ENCODE measurements at places on chromosomes 11 and 22.

DNA sequence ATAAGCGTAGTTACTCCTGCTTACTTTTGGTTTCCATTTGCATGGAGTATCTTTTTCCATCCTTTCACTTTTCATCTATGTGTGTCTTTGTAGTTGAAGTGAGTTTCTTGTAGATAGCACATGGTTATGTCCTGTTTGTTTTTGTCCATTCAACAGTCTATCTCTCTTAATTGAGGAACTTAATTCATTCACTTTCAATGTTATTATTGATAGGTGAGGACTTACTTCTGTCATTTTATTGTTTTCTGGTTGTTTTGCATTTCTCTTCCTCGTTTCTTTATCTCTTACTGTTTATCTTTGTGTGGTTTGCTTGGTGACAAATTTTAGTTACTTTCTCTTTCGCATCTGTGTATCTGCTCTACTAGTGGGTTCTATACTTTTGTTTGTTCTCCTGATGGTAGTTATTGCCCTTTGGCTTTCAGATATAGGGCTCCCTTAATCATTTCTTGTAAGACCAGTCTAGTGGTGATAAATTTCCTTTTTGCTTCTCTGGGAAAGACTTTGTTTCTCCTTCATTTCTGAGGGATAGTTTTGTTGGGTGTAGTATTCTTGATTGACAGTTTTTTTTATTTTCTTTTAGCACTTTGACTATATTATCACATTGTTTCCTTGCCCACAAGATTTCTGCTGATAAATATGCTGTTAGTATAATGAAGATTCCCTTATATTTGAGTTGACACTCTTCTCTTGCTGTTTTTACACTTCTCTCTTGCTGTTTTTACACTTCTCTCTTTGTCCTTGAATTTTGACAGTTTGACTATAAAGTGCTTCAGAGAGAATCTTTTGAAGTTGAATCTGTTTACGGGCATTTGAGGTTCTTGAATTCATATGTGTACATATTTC lies 9.0 kb upstream of the RAG1 start:
- no peak for DNase-seq

- DNase-seq = no peak
Observed at GRCh38 chr11:99176430-99176829, 155.7 kb downstream of the CNTN5 start.

DNA sequence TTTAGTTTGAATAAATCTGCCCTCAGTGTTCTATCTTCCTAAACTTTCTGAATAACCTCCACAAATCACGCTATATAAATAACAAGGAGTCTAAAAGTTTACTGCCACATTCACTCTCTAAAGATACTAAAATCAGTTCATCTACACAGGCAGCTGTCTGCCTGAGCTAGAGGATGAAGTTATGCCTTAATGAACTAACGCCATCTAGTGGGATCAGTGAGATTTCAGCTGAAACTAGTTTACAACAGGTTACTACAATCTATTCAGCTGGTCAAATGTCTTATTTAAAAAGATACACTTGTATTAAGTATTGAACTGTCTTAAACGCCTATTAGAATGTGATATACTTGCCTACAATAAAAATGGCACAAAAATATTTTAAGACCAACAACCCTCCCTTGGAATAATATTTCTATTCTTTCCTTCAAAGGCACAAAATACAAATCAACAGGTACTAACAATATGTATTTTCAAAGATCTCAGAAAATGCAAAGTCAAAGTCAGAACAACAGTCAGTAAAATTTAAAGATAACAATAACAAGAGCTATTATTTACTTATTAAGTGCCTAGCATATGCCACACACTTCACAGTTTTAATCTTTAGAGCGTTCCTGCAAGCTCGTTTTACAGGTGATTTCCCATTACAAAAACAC lies 84.1 kb downstream of the LARGE2 start:
- no peak for DNase-seq

- DNase-seq = no peak
Observed at GRCh38 chr11:31809857-31810778, 1.0 kb downstream of the PAX6 start.

DNA sequence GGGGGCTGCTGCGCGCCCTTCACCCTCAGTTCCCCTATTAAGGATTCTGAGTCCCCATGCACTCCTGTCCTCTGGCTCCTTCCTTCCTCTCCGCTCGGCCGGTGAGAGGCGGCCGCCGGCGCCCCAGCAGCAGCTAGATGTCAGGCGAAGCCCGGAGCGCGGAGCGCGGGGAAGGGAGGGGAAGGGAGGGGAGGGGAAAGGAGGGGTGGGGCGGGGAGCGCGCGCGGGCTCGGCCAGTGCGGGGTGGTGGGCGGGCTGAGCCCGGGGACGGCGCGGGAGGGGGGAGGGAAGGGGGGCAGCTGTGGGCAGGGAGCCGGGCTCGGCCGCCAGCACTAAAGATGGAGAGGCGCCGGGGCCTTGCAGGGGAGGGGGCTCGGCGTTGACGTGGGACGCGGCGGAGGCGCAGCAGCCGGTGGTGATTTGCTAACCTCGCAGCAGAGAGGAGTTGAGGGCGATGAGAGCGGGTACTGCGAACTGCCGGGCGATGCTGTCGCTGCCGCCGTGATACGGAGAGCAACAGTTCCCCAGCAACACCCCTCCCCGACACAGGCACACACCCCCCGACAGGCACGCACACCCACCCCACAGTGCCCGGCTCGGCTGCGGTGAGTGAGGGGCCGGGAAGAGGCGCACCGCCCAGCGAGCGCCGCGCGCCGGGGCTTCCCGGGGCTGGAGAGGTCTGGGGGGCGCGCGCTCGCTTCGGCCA lies at the start of gene ZBTB16:
ZBTB16 (plus strand) TSS at position 434 of the 706 bp plus-strand sequence. CDS start 3,590 bp downstream, outside the sequence.
- peak; percentile 93 for DNase-seq

DNA sequence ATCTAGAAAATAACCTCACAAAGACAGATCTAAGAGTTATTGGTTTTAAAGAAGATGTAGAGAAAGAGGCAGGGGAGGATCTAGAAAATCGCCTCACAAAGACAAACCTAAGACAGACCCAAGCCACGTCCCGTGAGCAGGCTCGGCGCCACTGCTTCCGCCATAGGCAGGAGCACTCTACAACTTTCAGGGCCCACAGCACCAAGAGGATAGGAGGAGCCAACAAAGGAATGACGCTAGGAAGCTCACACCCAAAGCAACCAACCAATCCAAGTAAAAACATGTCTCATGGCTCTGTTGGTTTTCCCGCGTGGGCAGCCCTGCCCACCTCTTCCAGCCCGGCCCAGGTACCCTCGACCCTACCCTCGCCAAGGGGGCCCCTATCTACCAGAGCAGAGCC lies 4167.4 kb upstream of the OR11H1 start:
- DNase-seq = no peak

- DNase-seq = no peak
Observed at GRCh38 chr11:111733611-111734088, 32.5 kb downstream of the PPP2R1B start.

GRCh38 chr22:44583061-44583760 lies 85.2 kb upstream of the RTL6 start:
- peak; percentile 66 for DNase-seq

- DNase-seq = peak; percentile 46
Observed at GRCh38 chr11:69832561-69833413, 13.6 kb upstream of the FGF3 start.

DNA sequence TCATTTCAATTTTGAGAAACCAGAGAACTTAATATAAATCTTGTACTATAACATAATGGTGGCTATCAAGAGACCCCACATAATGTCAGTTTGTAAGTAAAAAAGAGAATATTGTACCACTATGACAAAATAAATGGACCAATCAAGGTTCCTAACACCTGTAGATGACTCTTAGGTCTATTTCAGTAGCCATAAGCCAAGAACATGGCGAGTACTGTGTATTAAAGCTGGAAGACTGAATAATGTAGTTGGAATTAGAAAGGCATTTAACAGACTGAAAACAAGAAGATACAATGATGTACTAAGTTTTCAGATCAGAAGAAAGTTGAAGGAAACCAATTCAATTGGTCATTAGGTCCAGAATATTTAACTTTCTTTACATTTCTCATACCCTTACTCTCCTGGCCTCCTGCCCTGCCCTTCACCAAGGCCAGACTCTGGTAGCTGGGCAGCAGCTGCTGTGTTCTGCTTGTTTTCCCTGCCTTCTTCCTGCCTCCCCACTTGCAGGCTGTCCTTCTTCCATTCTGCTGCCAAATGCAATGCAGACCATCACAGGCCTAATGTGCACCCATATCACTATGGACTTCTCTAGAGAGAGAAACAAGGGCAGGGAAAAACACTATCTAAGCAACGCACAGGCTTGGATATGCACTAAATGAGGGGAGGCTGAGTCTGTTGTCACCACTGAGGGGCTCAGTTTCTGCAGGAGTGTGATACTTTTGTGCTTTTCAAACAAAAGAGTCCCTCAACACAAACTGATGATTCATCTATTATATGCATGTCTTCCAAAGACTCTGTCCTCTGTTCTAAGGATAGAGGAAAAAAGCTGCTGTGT lies 60.1 kb downstream of the RAB30 start:
- DNase-seq = no peak

GRCh38 chr22:34804604-34805003 lies 261.4 kb upstream of the ISX start:
- DNase-seq = no peak

GRCh38 chr11:75356613-75357012 lies 5.2 kb upstream of the ARRB1 start:
- DNase-seq = no peak

GRCh38 chr22:48257685-48258055 lies 1495.2 kb downstream of the TBC1D22A start:
- DNase-seq = peak; percentile 20

DNA sequence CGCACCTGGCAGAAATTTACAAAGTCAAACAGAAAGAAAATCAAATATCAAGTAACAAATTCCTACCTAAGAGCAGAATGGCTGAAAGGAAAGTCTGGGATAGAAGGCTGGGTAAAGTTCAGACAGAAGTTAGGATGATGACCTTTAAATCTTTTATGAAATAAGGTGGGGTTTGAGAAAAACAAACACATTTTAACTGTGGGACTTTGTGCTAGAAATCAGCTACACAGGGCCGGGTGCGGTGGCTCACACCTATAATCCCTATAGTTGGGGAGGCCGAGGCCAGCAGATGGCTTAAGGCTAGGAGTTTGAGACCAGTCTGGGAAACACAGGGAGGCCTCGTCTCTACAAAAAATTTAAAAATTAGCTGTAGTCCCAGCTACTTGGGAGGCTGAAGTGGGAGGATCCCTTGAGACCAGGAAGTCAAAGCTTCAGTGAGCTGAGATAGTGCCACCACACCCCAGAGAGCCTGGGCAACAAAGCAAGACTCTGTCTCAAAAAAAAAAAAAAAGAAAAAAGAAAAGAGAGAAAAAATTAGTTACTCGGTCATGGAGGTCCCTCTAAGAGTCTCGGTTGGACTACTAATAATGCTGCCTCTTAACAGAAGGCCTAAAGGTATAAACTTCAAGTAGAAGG lies 119.7 kb upstream of the BID start:
- no peak for DNase-seq

GRCh38 chr22:17684245-17684644 lies 45.7 kb downstream of the BCL2L13 start:
- no peak for DNase-seq

DNA sequence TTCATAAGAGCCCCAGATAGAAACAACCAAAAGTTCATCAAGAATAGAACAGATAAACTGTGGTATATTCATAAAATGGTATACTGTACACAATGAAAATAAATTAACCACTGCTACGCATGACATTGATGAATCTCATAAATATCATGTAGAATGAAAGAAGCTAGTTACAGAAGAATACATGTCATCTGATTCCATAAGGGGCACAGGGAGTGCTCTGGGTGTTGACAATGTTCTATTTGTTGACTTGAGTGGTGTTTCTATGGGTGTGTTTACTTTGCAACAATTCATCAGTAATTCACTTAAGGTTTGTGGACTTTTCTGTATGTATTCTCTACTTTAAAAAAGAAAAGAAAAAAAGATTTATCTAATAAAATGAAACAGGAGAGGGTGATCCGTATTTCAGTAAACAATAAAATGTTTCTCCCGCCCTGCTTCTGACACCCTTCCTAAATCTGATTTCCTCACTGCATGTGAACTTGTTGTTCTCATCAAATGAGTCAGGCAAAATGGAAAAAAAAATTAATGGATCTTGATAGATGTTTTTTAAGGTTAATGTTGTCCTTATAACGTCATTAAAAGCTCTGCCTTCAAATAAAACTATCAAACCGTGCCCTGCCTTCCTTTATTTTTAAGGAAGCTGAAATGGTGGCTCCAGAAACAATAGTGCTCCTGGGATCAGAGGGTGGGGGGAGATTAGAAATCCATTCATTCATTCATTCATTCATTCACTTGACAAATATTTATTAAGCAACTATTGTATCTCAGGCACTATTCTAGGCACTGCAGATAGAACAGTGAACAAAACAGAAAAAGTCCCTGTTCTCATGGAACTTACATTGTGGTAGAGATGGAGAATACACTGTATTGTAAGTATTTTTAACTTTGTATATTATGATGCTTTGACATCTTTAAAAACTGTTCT lies 77.2 kb upstream of the CD44 start:
- DNase-seq = no peak

DNA sequence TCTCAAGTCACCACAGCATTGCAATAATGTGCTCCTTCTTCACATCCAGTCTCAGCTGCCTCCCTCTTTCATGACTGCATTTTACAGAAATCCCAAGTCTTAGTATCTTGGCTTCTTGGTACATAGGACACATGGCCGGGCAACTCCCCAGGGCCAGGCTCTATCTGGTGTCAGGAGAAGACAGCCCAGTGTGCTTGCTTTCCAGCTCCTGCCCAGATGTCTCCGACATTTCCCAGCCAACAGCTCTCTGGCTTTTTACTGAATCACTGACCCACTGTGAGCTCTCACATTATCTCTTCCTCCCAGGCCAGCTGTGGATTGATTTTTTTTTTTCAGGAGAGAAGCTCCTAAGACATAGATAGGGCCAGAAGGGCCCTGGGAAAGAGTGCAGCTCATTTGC lies 346.0 kb upstream of the C11orf87 start:
- no peak for DNase-seq

DNA sequence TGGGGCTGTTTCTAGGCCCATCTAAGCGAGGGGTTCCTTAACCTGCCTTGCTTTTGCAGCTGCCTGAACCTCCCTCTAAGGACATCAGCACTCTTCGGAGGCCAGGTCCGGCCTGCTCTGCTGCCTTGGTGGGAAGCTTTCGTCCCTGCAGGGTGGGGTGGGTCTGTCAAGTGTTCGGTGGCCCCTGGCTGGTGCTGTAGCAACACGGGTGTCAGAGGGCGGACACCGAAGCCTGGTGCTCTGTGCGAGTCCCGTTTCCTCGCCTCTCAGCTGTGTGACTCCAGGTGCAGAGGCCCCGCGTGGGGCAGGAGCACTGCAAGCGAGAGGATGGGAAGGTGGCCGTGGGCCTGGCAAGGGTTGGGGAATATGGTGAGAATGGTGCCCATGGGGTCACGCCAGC lies 64.6 kb downstream of the CDKN1C start:
- DNase-seq = no peak

GRCh38 chr22:40325315-40325714 lies 21.0 kb upstream of the ADSL start:
- no peak for DNase-seq

GRCh38 chr11:60164550-60165075 lies 18.3 kb downstream of the MS4A6A start:
- DNase-seq = no peak
